Activated CD4-positive, CD25-positive, alpha-beta regulatory T cell treated with anti-CD3 and anti-CD28 coated beads, Interleukin-2, amount 50 U/mL, for 16 hours (primary cell): ENCODE measurements at places on chromosomes 6 and 20.

- no peak for DNase-seq
Measured at GRCh38 chr6:140663772-140664171, 1289.3 kb upstream of the CITED2 start.

DNA sequence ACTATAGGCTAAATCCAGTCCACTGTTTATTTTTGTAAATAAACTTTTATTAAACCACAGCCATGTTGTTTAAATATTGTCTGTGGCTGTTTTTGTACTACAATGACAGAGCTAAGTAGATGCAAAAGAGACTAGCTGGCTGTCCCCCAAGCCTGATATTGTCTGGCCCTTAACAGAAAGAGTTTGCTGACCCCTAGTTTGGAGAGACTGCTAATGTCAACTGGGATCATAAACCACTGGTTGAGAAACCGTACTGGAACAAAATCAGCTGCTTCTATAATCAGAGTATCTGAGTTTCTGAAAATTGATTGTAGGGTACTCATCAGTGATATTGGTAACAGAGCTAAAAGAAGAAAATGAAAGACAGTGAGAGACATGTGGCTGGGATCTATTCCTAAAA is 102.6 kb upstream of the FAM184A start:
- DNase-seq: no peak

GRCh38 chr6:31267651-31268368 is 4.1 kb downstream of the HLA-C start:
- DNase-seq: no peak

DNA sequence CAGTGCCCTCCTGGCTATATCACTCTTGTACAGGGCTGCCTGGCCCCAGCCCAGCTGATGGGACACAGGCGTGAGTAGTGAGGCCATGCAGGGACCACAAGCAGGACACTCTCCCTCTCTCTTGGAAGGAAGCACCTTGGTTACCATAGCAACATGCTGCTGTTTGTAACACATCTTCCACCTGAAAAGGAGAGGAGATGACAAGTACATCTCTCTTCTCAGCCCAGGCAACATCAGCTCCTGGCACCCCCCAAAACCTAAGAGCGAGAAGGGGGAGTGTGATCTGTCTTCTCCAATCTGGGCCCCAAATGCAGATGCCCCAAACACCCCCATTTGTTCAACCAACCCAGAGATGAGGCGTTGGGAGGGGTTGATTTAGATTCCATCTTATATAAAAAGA is 49.9 kb downstream of the KCNB1 start:
- DNase-seq: no peak

DNA sequence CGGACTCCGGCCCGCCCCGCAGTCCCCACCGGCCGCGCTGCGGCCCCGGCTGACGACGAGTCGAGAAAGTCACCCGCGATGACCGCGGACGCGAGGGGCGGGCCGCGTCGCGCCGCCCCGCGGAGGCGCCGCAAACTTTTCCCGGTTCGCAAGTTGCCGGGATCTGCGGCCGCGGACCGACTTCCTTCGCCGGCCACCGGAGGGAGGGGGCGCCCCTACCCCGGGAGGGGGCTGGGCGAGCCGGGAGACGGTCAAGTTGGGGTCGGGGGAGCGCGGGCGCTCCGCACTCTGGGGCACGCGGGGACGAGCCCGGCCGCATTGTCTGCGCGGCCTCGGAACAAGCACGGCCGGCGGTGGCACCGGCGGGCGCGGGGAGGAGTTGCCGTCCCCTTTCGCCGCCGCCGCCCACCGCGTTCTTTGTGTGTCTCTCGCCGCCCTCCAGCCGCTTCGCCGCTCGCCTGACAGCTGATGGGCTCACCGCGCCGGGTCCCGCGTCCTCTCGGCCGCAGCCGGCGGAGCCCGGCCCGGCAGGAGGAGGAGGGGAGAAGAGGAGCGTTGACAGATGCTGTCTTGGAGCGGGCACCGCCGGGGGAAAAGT is 131.6 kb downstream of the OGFRL1 start:
- no peak for DNase-seq

GRCh38 chr6:150788089-150788488 is 77.4 kb upstream of the MTHFD1L start:
- DNase-seq: no peak

GRCh38 chr6:4794140-4794707 is 18.0 kb downstream of the CDYL start:
- no peak for DNase-seq

- DNase-seq: no peak
Measured at GRCh38 chr6:2097464-2097863, 147.9 kb downstream of the GMDS start.

- no peak for DNase-seq
Measured at GRCh38 chr6:35594503-35595186, 81.9 kb upstream of the TULP1 start.

DNA sequence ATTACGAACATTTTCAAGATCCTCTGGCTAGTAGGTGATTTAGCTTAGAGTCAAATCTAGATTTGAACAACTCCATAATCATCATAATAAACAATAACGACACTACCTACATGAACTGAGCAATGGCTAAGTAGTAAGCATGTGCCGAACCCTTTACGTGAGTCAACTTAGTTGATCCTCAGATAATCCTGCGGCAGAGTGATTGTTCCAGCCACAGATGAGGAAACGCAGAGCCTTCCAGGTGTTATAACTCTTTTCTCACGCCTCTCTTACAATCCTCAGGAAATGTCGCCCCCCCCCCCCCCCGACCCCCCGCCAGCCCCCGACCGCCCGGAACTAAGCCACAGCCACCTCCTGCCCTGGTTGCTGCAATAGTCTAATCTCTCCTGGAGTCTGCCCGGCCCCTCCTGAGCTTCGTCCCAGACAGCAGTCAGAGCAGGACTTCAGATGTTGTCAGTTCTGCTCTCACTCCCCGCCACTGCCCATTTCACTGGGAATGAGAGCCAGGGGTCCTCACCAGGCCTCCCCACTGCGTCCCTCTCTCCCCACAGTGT is 141.5 kb upstream of the AGPAT4 start:
- DNase-seq: no peak

DNA sequence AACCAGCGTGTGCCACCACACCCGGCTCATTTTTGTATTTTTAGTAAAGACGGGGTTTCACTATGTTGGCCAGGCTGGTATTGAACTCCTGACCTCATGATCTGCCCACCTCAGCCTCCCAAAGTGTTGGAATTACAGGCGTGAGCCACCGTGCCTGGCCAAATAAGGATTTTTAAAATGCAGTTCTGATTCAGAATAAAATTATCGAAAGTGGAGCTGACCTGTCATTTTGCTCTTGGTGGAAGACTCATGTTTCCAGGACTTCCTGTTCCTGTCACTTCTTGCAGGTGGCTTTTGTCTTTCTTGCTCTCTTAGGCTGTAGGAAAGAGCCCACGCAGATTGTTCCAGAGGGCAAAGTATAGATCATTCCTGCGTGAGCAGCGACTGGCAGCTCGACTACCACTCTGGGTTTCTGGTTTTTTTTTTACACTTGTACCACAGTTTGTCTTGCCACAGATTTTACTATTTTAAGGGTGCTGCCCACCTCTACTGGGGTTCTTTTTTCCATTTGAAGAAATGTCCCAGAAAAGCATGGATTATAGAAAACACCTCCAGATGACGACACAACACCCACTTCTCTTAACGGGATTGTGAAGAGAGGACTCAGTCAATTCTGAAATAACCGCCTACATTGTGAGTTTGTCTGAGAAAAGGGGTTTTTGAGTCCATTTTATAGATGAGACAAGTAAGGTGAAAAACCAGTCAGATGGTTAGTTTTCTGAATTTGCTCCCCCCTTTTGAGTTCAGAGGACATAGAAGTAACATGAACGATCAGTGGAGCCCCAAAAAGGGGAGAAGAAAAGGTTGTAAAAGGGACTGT is 7.5 kb downstream of the JARID2 start:
- no peak for DNase-seq

GRCh38 chr6:56770011-56770520 is 127.4 kb upstream of the DST start:
- no peak for DNase-seq

DNA sequence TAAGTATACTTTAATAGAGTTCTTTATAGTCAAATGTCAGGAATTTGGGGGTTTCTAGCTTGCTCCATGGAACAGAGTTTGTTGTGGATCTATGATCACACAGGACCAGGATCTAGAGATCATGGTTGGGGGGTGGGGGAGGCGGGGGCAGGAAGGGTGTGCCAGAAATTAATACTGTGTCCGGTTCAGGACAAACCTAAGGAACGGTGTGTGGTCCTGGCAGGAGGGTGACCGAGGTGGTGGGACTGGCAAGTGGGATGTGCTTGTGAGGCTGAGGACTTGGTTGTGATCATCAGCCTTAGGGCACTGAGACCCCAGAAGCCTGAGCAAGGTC is 27.9 kb downstream of the GSTA3 start:
- no peak for DNase-seq

DNA sequence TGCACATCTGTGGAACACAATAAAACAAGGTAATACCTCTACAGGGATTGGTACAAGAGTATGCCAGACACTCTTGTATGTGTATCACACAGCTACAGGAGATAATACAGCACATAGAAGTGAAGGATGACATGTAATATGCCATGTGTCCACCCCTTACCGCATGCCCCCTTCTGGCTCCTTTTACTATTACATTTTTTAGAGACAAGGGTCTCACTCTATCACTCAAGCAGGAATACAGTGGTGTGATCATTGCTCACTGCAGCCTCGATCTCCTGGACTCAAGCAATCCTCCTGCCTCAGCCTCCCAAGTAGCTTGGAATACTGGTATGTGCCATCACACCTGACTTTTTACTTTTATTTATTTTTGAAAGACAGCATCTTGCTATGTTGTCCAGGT is 4.2 kb upstream of the NCR3 start:
- no peak for DNase-seq

- DNase-seq: no peak
Measured at GRCh38 chr6:106692112-106692818, 62.9 kb downstream of the QRSL1 start.

DNA sequence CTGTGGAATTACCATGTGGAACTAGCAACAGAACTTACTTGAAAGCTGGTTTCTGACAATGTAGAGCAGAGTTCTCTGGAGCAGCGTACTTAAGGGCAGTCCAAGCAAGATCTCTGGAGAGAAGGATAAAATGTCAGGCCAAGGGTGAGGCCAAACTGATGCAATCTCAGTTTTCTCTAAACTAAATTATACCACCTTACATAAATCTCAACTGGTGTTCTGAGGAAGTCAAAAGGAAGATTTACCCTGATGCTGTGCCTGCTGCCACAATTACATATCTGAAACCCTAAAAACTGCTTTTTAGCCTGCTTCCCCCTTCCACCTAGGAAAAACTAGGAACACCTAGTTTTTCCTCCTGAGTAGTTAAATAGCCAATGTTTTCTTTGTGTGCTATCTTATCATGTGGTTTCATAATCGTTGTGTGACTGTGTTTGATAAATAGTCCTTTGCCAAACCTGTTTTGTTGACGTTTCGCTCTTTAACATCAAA is 28.1 kb downstream of the NCOA7 start:
- no peak for DNase-seq

- no peak for DNase-seq
Measured at GRCh38 chr6:44567406-44567805, 179.9 kb downstream of the CDC5L start.

GRCh38 chr6:47221565-47221964 is 88.1 kb downstream of the TNFRSF21 start:
- no peak for DNase-seq

GRCh38 chr6:154266560-154267099 is 90.0 kb downstream of the IPCEF1 start:
- no peak for DNase-seq

DNA sequence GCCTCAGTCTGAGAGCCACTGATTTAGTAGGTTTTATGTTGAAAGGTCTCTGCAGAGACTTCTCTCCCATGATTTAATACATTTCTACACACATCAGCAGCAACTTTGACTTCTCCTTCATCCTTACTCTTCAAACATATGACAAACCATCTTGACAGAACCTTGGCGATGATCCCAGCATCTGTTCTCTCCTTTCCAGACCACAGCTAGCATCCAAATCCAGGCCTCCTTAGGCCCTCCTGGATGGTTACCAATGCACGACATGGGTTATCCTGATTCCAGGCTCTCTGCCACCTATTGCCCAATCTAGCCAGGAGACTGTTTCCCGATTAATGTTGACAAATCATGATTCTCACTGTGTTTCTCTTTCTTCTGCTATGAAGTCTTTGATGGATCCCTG is 16.8 kb downstream of the LAMA4 start:
- no peak for DNase-seq

DNA sequence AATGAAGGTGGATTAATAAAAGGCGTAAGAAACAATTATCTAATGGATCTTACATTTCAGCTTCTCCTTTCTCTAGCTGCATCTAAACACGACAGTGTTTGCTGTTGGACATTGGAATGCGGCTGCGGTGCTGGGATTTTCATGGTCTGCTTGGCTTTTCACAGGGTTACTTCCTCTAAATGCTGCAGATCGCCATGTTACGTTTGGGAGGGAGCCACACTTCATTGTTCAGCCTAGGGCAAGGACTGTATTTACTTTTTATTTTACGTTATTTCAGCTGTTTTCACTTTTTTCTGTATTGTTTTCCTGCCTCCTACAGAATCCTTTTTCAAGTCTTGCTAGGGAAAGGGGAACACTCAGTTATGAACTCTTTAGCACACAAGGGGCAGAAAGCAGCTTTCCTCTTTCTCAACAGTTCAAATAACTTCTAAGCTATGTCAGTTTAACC is 97.9 kb upstream of the MTHFD1L start:
- no peak for DNase-seq

- DNase-seq: no peak
Measured at GRCh38 chr6:36662827-36663256, 15.7 kb upstream of the CDKN1A start.

GRCh38 chr6:130389142-130389541 is 23.3 kb downstream of the TMEM200A start:
- DNase-seq: no peak

GRCh38 chr20:48454671-48455490 is 372.9 kb downstream of the PREX1 start:
- DNase-seq: no peak

DNA sequence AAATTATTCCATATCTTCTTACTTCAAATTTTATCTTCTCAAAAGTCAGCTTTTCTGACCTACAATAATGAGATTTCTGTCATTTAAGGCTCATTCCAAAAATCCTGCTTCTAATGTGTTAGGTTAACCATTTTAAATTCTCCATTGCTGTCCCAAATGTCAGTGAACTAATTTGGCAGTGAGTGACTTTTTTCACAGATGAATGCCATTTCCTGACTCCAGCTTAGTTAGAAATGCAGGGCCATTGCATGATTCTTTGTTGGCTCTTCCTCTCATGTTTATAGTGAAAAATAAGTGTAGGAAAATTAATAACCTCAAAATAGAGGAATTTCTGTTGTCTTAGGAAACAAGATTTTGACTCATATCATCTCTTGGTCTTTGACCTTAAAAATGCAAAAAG is 44.1 kb downstream of the VIP start:
- no peak for DNase-seq

GRCh38 chr6:101516578-101516977 is 123.1 kb downstream of the GRIK2 start:
- no peak for DNase-seq

GRCh38 chr6:84390334-84390733 is 162.9 kb upstream of the CEP162 start:
- no peak for DNase-seq
